Cerebellum (tissue), 4 donors: ENCODE measurements at places on chromosomes 11 and 22. TPM values are rescaled to one million over a fixed set of nuclear protein-coding genes. Genes with fewer than 3 reads are reported as not detected.

GRCh38 chr11:9660886-9661285 is 3.0 kb upstream of the SWAP70 start:
- no peak for DNase-seq

- DNase-seq = no peak
Observed at GRCh38 chr11:130549393-130549999, 101.1 kb downstream of the ADAMTS15 start.

- DNase-seq = no peak
Observed at GRCh38 chr11:67290801-67291200, 1.7 kb downstream of the ANKRD13D start.

- no peak for DNase-seq
Observed at GRCh38 chr11:131240421-131240820, 130.0 kb upstream of the NTM start.

MED15 gene
- 36.7 TPM for total RNA-seq

DNA sequence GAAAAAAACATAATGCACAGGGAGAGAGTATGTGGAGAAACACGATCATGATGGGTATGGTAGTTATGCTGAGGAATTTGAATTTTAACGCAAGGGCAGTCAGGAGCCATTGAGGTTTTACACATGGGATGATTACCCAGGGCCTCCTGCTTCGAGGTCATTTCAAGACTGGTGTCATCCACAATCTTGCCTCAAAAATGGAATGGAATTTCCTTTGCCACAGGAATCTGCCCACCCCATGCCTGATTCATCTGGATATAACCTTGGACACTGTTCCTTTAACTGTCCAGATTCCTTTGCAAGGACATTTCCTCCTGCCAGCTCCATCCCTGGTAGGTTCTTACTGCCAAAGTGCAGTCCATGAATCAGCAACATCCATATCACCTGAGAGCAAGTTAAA is 655.9 kb upstream of the TENM4 start:
- no peak for DNase-seq

OR2AG1 gene
- total RNA-seq = not detected

- no peak for DNase-seq
Observed at GRCh38 chr11:60971520-60971919, at the start of gene CD6. Gene CD6, plus strand, starts transcription at chr11:60971680. Its CDS starts 186 bp downstream, at chr11:60971866.

- DNase-seq = no peak
Observed at GRCh38 chr11:44383246-44383645, 73.3 kb upstream of the ALX4 start.

OR51B2 gene
- total RNA-seq = 1.2 TPM

GRCh38 chr11:11979488-11980117 is 28.8 kb downstream of the DKK3 start:
- no peak for DNase-seq

DNA sequence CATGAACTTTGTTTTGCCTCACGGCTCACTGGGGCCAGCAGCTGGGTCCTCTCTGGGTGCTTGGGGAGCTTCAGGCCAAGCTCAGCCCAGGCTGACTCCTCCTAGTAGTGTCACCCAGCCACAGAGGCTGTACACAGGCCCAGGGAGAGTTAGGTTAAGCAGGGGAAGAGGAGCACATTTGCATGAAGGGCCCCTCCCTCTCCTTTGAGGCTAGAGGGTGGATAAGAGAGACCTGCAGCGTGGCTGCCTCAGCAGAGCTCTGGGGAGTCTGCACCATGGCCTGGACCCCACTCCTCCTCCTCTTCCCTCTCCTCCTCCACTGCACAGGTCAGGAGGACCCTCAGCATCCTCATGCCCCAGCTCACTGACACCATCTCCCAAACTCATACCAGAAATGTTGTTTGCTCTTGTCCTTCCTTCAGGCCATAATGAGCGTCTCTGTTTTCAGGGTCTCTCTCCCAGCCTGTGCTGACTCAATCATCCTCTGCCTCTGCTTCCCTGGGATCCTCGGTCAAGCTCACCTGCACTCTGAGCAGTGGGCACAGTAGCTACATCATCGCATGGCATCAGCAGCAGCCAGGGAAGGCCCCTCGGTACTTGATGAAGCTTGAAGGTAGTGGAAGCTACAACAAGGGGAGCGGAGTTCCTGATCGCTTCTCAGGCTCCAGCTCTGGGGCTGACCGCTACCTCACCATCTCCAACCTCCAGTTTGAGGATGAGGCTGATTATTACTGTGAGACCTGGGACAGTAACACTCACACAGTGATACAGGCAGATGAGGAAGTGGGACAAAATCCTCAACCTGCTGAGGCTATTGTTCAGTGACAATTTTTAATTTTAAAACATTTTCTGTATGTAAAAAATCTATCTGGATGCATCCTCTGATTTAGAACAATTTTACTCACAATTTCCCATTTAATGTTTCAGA is 82.4 kb upstream of the VPREB1 start:
- DNase-seq = no peak

GRCh38 chr11:10894666-10895065 is 36.8 kb upstream of the ZBED5 start:
- DNase-seq = no peak

DNA sequence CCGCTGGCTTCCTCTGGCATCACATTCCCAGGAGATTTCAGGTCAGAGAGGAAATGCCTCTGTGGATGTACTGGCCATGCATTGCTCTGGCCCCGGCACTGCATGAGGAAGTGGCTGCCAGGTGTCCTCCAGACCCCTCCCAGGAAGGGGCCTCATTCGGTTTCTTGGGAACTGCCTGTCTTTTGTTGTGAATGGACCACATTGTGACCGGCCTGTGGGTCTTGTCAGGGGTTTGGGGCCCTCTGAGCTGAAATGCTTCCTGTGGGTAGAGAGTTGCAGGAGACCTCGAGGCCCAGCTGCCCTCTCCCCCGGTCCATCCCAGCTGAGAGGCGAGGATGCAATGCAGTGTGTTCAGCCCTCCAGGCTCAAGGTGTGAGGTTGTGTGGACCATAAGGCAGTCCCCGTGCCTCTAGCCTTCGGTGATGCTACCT is 18.8 kb upstream of the ST3GAL4 start:
- DNase-seq = no peak

RAB36 gene
- 6.8 TPM for total RNA-seq
